Esophagus muscularis mucosa (tissue), 4 donors: ENCODE measurements at places on chromosomes 6 and 20.

DNA sequence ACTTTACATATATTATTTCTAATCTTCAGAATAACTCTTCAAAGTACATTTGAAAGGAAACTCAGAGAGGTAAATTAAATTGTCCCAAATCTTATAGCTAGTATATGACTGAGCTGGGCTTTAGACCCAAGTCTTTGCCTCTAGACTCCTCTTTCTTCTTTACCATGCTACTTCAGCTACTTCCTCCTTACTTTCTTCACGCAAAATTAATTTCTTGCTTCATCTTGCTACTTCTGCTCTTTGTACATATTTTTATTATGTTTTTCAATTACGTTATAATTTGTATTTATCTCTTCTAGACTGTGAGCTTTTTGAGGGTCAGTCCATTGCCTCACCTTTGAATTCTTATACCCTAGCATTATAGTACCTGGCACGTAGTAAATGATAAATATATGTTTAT is 5.3 kb downstream of the TMEM170B start:
- no peak for DNase-seq

GRCh38 chr20:17502105-17502504 is 29.1 kb downstream of the BFSP1 start:
- DNase-seq = no peak

GRCh38 chr6:63272397-63272796 is 47.4 kb downstream of the LGSN start:
- no peak for DNase-seq

DNA sequence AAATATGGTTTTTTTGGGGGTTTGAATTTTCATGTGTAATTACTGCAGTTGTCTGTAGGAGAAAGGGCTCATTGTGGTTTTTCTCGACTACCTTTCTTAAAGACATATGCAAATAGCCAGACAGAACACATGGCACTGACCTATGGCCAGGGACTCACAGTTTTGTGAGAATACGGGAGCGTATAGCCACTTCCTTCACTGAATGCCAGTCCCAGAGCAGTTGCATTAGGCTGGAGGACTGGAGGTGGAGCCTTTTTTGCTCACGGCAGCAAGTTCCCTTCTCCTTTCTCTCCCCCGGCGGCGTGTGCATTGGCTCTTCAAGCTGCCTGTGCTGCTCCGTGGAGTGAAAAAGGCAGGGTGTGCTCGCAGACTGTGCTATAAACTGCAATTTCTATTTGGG is 114.9 kb downstream of the AKAP7 start:
- DNase-seq = no peak

GRCh38 chr20:48667889-48668413 is 159.8 kb downstream of the PREX1 start:
- DNase-seq = no peak

- DNase-seq = no peak
Measured at GRCh38 chr20:16821211-16822089, 73.3 kb downstream of the OTOR start.

DNA sequence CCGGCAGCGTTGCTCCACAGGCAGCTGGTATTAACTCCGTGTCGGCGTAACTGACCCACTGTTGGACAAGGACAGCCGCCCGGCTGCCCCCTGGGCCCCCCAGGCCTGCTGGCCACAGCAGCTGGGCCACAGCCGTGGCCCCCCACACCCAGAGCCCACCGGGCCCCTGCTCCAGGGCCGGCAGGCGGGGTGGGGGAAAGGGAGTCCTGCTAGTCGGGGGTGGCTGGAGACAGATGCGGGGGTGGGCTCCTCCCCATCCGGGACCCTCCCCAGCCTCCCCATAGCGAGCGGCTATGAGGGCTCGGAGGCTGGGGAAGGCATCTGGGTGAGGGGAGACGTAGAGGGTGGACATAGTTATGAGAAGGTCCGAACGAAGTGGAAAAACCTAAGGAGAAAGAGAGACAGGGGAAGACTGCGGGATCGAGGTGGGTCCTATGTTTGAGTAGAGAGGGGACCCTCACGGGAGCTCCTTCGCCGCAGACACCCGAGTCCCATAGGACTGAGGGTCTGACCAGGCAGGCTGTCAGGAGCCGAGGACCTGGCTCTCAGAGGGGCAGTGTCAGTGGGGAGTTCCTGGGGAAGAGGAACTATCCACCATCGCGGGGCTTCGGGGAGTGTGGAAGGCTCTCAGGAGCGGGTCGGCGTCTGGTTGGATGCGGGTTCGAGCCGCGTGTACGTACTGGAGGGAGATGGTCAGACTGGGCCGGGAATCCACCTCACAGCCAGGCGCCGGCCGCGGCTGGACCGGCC is 511 bp downstream of the VARS1 start:
- no peak for DNase-seq

DNA sequence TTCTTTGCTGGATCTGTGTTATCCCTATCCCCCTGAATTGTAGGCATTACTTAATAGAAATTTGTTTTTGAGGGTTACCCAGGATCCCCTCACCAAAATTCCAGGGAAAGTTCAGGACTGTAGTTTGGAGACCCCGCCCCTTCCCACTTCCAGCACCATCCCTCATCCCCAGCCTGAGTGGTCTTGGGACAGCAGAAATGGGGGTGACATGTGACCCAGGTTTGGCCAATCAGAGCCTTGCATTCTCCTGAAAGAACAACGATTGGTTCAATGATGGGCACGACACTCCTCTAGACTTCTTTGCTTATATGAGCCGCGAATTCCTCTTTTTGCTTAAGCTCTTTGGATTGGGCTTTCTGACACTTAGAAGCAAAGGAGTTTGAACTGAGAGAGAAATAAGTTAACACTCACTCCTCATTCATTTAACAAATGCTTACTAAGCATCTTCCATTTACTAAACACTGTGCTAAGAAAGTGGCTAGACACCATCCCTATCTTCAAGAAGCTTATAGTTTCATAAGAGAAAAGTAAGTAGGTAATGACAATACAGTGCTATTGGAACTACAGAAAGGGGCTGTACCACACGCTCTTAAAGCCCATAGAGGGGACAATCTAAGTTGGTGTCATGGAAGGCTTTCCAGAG is 24.9 kb upstream of the PAQR8 start:
- no peak for DNase-seq

DNA sequence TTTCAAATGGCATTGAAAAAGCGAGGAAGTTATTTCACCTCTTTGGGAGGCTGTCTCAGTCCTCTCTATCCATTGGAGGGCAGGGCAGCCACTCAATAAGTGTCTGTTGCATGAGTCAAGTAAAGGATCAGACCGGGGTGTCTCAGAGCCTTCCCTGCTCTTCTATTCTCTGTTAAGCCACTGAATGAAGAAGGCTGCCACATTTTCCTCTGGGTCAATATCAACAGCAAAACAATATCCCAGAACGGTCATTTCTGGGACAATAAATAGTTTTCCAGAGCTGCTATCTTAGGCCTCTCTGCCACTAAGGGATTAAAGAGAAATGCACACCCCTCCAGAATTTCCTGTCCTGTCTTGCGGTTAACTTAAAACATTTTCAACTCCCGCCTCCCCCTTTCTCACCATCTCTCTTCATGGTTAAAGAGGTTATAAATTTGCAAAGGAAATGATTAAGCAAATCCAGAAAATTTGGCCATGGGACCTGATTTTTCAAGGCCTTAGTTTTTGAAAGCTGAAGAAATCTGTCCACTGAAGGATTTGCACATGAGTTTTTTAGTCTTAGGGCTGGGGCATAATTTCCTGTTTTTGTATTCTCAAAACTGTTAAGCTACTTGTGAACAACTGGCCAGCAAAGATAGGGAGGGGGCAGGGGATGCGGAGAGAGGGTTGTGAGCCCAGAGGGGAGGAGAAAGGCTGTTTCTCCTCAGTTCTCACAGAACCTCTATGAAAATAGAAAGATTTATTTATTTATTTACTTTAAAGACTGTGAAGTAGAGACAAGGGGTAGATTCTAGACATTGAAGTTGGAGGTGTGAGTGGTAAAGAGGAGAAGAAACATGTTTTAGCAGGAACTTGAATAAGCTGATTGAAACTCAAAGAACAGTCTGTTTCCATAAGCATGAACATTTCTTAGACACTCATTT is 135.7 kb downstream of the BCAS1 start:
- DNase-seq = no peak

GRCh38 chr6:71727632-71728294 is 158.6 kb upstream of the RIMS1 start:
- DNase-seq = no peak
